ENCODE measurements at places on chromosomes 13 and 19. TPM values are rescaled to one million over a fixed set of nuclear protein-coding genes. Genes with fewer than 3 reads are reported as not detected.
A peak's percentile ranks its signal among the peaks of the same experiment; 100 is the strongest.

- DNase-seq: peak; percentile 66
- peak overlapping the region; percentile 93 for H3K4me3 ChIP-seq
- no peaks in the 10 kb centered on the region for H3K36me3 ChIP-seq
- H3K27ac ChIP-seq: peak overlapping the region; percentile 64
- peaks cover 6% of the 10 kb centered on the region for H3K4me1 ChIP-seq
- H3K27me3 ChIP-seq: no peaks in the 10 kb centered on the region
Observed at GRCh38 chr13:37868691-37869505, 674 bp downstream of the TRPC4 start.

GRCh38 chr13:44470638-44471562 lies 97.3 kb downstream of the SERP2 start:
- H3K36me3 ChIP-seq: peaks cover 3% of the 10 kb centered on the region
- no peak overlapping the region for H3K4me3 ChIP-seq
- H3K4me1 ChIP-seq: peaks cover 2% of the 10 kb centered on the region
- no peaks in the 10 kb centered on the region for H3K27me3 ChIP-seq
- DNase-seq: no peak

The AMER2 gene
- 0.57 TPM for total RNA-seq

DNA sequence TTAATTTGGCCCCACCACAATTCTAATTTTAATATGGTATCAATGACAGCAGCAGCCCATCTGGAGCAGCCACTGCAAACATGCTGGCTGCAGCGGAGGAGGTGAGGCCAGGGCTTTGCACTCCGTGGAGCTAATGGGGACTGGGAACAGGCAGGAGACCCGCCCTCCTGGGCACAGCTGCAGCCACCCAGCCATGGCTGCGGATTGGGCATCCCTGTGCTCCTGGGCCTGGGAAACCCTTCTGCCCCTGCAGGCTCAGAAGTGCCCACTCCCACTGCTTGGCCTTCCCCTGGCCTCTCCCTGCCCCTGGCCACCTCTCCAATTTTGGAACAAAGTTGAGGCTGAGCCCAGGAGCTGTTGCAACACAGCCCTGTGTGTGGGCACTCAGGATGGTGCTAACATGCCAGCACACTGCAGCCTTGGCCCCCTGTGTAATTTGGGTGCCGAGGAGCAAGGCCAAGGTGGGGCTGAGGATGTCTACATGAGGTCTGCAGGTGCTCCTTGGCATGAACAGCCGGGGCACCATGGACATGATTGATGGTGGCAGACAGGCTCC lies 123.6 kb downstream of the PCDH9 start:
- no peaks in the 10 kb centered on the region for H3K36me3 ChIP-seq
- H3K27me3 ChIP-seq: no peaks in the 10 kb centered on the region
- no peak for DNase-seq
- H3K4me1 ChIP-seq: no peaks in the 10 kb centered on the region

DNA sequence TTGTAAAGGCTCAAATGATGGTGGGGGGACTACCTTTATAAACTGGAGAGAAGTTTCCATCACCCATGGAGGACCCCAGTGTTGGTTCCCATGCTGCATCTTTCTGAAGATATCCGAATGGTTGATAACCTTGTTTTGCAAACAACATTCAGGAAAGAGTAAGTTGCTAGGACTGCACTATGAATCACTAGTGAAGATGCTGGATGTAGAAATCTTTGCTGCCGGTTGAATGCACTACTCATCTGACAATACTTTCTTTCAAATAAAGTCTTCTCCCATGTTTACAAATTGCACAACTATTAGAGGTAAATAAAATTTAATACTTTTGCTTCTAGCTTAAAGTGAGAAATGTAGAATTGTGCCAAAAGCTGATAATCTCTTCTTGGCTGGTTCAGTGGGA lies 198.4 kb upstream of the SLITRK6 start:
- no peak overlapping the region for H3K27ac ChIP-seq
- no peaks in the 10 kb centered on the region for H3K36me3 ChIP-seq
- DNase-seq: no peak
- no peaks in the 10 kb centered on the region for H3K4me1 ChIP-seq
- no peak overlapping the region for H3K4me3 ChIP-seq
- H3K27me3 ChIP-seq: no peaks in the 10 kb centered on the region

GRCh38 chr13:108113407-108113806 lies 101.9 kb downstream of the LIG4 start:
- H3K27me3 ChIP-seq: no peaks in the 10 kb centered on the region
- no peak overlapping the region for H3K4me3 ChIP-seq
- H3K36me3 ChIP-seq: no peaks in the 10 kb centered on the region
- H3K4me1 ChIP-seq: no peaks in the 10 kb centered on the region

GRCh38 chr13:84985860-84986259 lies 813.4 kb downstream of the SLITRK6 start:
- no peaks in the 10 kb centered on the region for H3K36me3 ChIP-seq
- H3K27ac ChIP-seq: no peak overlapping the region
- H3K4me1 ChIP-seq: no peaks in the 10 kb centered on the region

The C5AR2 gene
- total RNA-seq: not detected

DNA sequence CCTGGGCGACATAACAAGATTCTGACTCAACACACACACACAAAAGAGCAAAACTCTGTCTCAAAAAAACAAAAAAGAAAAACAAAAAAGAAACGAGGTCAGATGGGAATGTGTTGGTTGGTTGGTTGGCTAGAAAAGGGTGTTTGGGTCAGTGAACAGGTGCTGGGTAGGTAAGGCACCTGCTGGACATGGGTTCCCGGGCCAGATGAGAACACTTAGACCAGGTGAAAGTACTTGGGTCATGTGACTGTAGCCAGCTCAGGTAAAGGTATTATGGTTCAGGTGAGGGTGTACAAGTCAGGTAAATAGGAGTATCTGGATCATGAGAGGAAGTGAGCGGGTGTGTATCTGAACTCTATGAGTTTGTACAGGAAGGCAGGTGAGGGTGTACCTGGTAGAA lies 14.5 kb upstream of the ZNF414 start:
- H3K4me1 ChIP-seq: peaks cover 3% of the 10 kb centered on the region
- DNase-seq: no peak
- no peaks in the 10 kb centered on the region for H3K27me3 ChIP-seq
- H3K4me3 ChIP-seq: no peak overlapping the region

DNA sequence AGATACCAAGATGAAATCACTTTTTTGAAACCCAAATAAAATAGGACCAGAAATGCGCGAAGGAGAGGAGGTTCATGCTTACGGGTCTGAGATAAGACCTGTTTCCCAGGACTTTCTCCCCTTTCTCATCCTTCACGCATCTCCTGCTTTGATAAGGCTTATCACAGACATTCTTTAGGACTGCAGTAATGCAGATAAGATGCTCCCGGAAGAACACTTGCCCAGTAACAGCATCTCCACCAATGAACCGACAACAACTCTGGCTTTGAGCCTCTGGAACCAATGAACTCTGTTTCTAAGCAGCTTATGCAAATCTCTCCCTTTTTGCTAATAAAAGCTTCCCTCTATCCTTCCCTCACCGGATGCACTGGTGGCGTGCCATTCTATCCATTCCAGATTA lies 783.4 kb upstream of the ARGLU1 start:
- H3K4me1 ChIP-seq: no peaks in the 10 kb centered on the region
- no peak overlapping the region for H3K4me3 ChIP-seq
- H3K27me3 ChIP-seq: no peaks in the 10 kb centered on the region
- no peak overlapping the region for H3K27ac ChIP-seq

GRCh38 chr19:947090-947706 lies 21.4 kb downstream of the ARID3A start:
- no peak for DNase-seq
- H3K36me3 ChIP-seq: peaks cover 10% of the 10 kb centered on the region
- H3K4me3 ChIP-seq: no peak overlapping the region
- H3K4me1 ChIP-seq: peaks cover under 1% of the 10 kb centered on the region

The CEACAM20 gene
- not detected for total RNA-seq

GRCh38 chr13:49620170-49620621 lies 8.1 kb upstream of the ARL11 start:
- DNase-seq: no peak
- no peak overlapping the region for H3K4me3 ChIP-seq
- H3K4me1 ChIP-seq: peaks cover 3% of the 10 kb centered on the region

DNA sequence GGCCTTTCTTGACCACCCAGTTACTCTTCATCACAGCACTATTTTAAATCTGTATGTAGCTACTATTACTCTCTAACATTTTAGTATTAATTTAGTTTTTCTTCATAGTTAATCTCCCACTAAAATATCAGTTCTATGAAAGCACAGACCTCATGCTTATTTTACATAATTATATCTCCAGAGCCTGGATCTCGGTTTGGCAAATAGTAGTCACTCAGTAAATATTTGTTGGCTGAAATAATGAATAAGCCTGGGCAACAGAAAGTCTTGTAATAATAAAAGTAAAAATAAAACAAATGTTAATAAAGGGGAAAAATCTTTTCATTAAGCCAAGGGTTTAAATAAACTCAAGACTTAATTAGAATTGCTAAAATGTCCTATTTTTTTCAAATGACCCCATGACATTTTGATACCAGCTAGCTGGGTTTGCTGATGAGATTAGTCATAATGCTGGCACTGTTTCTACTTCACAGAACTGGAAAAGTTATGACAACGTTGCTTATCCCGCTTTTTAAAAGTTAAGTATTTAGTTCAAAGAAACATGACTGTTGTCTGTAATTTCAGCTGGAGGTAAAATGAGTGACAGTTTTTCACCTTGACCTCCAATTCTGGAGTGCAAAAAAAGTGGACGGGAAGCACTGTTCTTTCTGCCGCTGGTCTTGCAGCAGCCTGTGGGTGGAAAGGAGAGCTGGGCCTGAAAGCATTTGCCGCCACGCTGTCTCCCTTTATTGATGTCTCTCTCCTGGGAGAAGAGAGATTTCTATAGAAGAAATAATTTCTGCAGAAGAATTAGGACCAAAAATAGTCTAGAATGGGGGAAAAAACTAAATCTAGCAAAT lies 85.2 kb upstream of the SPATA13 start:
- H3K4me1 ChIP-seq: no peaks in the 10 kb centered on the region
- no peaks in the 10 kb centered on the region for H3K36me3 ChIP-seq
- no peak overlapping the region for H3K4me3 ChIP-seq

The MCEMP1 gene
- not detected for total RNA-seq

GRCh38 chr19:54875506-54875905 lies 1.5 kb downstream of the FCAR start:
- no peaks in the 10 kb centered on the region for H3K27me3 ChIP-seq
- no peaks in the 10 kb centered on the region for H3K36me3 ChIP-seq
- H3K4me1 ChIP-seq: no peaks in the 10 kb centered on the region
- DNase-seq: no peak
- H3K27ac ChIP-seq: no peak overlapping the region

DNA sequence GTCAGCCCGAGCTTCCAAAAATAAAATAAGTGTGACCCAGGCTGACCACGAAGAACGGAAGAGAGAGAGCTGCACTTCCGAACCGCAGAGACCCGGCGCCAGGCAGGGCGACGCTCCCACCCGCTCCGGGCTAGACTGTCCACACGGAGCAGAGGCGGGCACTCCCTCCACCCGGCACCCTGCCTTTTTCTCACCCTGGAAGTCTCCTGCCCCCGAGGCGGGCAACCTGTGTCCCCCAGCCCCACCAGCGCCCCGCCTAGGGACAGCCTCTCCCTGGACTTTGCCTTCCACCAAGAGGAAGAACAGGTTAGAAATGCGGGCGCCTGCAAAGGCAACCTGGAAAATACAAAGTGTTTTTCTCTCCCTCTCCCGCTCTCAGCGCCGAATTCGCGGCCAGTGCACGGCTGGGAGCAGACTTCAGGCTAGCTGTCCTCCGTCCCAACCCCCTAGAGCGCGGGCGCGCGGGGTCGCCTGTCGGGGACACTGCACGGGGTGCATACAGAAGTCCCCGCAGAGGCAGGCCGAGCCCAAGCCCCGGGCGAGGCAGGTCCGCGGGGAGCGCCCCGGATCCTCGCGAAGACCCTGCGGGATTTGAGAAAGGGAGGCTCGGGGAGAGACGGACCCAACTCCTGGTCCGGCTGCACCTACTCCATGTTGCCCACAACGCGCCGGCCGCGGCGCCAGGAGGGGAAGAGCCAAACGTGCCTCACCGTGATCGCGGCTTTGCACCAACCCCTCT lies 845 bp downstream of the SPRY2 start:
- peak overlapping the region; percentile 100 for H3K4me3 ChIP-seq
- no peak for DNase-seq
- no peaks in the 10 kb centered on the region for H3K27me3 ChIP-seq
- H3K36me3 ChIP-seq: peaks cover 25% of the 10 kb centered on the region
- peaks cover 7% of the 10 kb centered on the region for H3K4me1 ChIP-seq
- peak overlapping the region; percentile 96 for H3K27ac ChIP-seq

- H3K36me3 ChIP-seq: no peaks in the 10 kb centered on the region
- no peak for DNase-seq
- H3K4me3 ChIP-seq: no peak overlapping the region
- no peaks in the 10 kb centered on the region for H3K27me3 ChIP-seq
Observed at GRCh38 chr13:42000846-42001245, 39.9 kb upstream of the VWA8 start.

The HSPB6 gene
- total RNA-seq: 0.44 TPM

The CD33 gene
- not detected for total RNA-seq

GRCh38 chr19:3611841-3612240 lies 5.2 kb upstream of the TBXA2R start:
- peaks cover 21% of the 10 kb centered on the region for H3K36me3 ChIP-seq
- H3K27me3 ChIP-seq: no peaks in the 10 kb centered on the region
- H3K27ac ChIP-seq: no peak overlapping the region
- no peak overlapping the region for H3K4me3 ChIP-seq
- peaks cover 3% of the 10 kb centered on the region for H3K4me1 ChIP-seq
- no peak for DNase-seq

The KASH5 gene
- 0.19 TPM for total RNA-seq

DNA sequence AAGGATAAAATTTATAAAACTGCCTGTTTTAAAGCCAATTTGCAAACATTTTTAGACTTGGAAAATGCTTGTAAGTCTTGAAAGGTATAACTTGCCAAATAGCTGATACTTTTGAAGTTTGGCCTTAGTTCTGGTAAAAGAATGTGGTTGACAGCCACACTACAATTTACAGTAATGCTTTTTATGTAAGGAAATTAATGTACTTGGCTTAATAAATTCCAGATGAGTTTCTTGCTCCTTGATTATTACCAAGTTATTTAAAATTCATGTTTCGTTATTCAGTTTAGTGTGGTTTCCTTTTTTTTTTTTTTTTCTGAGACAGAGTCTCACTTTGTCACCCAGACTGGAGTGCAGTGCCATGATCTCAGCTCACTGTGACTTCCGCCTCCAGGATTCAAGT lies 14.9 kb downstream of the LMO7 start:
- H3K27me3 ChIP-seq: no peaks in the 10 kb centered on the region
- DNase-seq: no peak
- no peaks in the 10 kb centered on the region for H3K36me3 ChIP-seq

DNA sequence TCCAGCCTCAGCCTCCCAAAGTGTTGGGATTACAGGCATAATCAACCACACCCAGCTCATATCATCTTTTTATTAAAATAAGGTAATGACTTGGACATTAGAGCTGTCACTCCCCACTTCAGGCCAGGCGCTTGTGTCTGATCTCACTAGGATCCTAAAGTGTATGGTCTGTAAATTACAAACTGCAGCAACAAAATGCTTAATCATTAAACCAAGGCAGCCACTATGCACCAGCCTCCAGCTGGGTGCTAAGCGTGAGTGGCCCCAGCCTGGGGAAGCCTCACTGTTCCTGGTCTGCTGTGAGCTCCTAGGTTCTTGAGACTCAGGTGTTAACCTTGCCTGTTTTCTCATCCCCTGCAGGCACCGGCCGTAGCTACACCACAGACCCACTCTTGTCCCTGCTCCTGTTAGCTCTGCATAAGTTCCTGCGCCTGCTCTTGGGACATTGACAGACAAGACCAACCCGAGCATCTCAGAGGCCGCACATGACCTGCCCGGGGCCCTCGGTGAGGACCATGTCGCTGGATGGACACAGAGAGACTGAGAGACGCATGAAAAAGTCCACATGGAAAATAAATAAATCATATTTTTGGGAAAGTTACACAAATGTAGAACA lies 37.8 kb downstream of the VSTM2B start:
- H3K4me1 ChIP-seq: no peaks in the 10 kb centered on the region
- no peak for DNase-seq
- H3K27me3 ChIP-seq: no peaks in the 10 kb centered on the region
- H3K4me3 ChIP-seq: no peak overlapping the region
- no peak overlapping the region for H3K27ac ChIP-seq
